ENCODE measurements at places on chromosomes 2 and 18.

DNA sequence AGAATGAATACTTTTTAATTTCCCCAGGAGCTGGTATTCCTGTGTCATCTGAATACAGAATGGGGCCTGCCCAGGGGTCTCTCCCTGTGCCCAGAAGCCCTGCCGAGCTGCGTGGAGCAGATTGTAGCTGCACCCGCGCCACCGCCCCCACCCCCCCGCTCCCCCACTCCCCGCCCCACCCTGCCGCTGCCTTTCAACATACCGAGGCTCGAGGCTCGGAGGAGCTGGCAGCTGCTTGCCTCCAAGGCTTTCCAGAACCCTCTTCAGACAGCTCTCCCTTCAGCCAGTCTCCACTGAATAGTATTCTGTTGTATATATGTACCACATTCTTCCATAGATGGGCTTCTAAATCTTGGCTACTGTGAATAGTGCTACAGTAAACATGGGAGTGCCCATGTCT lies 150.7 kb downstream of the TSN start:
- no peak for DNase-seq

GRCh38 chr2:64906853-64907536 lies 82.2 kb upstream of the SLC1A4 start:
- no peak for DNase-seq

GRCh38 chr18:59940068-59940467 lies 40.3 kb downstream of the PMAIP1 start:
- DNase-seq: no peak

- no peak for DNase-seq
Observed at GRCh38 chr2:72511906-72512305, 313.9 kb downstream of the EXOC6B start.

GRCh38 chr18:57784034-57784800 lies 18.9 kb downstream of the ATP8B1 start:
- DNase-seq: no peak

- no peak for DNase-seq
Observed at GRCh38 chr2:224561234-224562005, 23.7 kb downstream of the CUL3 start.
